AG10803 (cell line): ENCODE measurements at places on chromosomes 6 and 20.

GRCh38 chr6:138724015-138724414 lies 49.6 kb upstream of the CCDC28A start:
- peak; percentile 1 for DNase-seq

DNA sequence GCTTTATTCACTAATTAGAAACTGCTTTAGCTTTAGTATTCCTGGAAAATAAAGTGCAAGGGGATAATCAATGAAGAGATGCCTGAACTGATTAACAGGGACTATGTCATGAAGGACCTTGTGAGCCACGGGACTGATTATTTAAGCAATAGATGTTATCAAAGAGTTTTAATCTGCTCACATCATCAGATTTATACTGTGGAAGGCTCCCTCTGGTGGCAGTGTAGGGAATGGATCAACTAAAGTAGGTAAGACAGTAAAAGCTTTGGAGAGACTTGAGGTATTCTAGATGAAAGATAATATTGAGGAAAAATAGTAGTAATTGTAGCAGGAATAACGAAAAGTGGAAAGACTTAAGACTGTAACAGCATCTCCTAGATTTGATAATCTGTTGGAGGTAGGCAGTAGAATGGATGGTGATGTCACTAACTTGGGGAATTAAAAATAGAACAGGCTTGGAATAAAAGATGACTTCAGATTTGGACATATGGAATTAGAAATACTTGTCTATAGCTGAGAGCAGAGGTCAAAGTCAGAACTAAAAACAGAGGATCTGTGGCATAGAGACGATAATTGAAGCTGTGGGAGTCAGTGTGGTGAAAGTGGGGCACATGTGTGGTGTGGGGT lies 80.3 kb upstream of the HTR1E start:
- DNase-seq = peak; percentile 36

DNA sequence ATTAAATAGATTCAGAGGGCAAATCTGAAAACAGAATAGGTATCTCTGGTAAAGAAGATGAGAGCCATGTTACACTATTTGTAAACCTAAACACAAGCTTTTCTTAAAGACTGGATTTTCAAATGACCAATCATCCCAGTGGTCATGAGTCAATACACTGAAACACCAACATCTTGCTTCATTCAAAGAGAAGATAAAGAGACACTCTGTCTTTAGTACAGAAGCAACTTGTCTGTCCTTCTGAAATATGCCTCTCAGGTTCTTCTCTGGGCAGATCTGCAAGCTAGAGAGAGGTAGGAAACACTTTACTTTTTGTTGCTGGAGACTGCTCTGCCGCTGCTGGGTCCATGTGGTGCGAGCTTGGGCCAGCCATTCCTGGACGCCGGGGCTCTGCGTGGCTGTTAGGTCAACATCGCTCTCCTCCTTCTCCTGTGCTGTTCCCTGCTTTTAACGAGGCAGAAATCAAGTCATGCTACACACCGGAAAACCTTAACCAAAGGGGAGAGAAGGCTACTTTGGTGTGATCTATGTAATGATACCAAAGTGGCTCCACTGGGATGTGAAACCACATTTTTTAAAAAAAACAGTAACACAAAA lies 368.2 kb downstream of the SYNE1 start:
- peak; percentile 35 for DNase-seq

DNA sequence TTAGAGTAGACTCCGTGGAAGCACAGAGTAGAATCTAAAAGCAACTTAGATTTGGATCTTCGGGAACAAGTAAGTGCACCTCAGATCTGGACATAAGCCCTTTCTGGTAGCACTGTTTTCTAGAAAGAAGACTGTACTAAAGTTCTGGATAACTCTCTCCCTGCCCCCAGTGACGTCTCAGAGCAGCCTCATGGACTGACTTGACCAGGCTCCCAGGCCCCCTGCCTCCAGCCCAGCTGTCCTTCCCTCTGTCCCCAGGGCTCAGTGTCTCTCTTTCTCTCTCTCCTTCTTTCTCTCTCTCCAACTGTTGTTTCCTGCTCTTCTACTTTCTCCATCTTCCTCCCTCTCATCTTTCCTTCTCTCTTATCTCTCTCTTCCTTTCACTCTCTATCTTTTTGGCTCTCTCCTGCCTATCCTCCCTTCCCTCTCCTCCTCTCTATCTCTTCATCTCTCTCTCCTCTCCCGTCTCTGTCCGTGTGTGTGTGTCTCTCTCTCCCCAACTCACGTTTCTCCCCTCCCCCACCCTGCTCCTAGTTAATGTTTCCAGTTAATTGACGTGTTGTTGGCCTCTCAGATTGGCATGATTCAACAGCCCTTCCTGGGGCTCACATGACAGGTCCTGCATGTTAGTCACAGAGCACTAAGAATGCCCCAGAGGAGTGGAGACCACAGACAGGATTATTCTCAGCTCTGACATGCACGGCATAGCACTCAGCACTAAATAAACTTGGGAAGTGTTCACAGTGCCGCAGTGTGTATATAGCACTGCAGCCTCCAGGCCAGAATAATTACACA lies 180.4 kb upstream of the FOXQ1 start:
- peak; percentile 92 for DNase-seq

GRCh38 chr6:35402856-35403191 lies 49.3 kb upstream of the FANCE start:
- DNase-seq = no peak

DNA sequence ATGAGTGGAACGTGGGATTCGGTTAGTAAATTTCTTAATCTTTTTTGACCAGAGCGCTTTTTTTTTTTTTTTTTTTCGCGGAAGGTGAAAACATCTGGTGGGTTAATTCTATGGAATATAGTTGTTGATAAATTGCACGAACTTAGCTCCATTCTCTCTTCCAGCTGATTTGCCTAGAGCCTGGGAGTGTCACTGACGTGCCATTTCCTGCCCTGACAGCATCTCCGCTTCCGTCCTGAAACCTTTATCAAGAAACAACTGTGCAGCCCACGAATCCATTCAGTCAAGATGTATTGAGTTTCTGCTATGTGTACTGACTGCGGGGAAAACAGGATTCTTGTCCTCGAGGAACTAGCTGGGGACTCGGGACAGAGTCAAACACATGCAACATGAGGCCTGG lies 59.5 kb upstream of the TGM3 start:
- no peak for DNase-seq

- DNase-seq = peak; percentile 86
These were observed 55.0 kb upstream of the KCNK16 start for GRCh38 chr6:39377539-39377950.

DNA sequence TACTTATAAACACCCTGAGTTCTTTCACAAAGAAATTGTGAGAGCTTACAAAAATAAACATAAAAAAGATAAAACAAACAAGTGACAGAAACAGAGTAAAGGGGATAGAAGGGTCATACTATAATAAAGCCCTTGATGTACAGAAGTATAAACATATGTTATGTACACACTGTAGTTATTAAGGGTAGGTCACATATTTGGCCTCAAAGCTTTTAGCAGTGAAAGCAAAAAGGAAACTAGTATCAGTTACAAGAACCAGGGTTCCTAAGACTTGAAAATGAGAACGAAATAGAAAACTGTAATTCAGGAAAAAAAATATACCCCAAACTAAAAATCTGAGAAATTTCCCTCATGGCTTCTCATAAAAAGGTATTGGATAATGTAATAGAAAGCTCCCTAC lies 380.6 kb downstream of the HDGFL1 start:
- DNase-seq = no peak

- no peak for DNase-seq
These were observed 21.6 kb downstream of the DLL1 start for GRCh38 chr6:170269151-170269845.

DNA sequence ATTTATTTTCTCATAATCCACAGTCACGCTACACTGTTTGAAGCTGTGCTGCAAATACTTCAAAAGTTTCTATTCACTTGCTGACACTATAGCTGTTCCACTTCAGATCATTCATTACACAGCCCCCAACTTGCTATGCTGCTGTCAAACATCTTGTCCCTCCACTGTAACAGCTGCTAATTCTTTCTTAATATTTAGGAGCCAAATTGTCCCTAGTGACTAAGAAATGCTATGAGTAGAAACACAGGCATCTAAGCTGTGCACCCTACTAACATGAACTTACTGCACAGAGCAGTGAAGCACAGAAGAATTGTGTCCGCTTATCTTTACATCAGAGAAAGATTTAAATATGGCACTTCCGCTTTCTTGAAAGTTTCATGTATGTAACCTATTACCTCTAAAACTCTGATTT lies 91.3 kb downstream of the PDE10A start:
- DNase-seq = no peak

DNA sequence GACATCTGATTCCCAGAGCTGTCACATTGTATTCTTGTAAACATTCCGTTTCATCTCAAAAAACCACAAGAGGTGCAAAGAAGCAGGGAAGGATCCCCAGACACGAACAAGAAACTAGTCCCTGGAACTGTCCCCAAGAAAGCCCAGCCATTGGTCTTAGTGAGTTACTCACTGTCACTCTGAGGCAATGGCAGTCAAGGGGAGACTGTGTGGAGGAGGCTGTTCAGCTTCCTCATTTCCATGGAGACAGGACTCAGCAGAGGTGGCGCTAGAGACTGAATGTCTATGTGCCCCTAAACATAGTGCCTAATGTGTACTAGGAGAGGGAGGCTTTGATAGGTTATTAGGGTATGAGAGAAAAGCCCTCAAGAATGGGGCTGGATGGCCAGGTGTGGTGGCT lies 11.1 kb downstream of the ULBP1 start:
- DNase-seq = no peak

DNA sequence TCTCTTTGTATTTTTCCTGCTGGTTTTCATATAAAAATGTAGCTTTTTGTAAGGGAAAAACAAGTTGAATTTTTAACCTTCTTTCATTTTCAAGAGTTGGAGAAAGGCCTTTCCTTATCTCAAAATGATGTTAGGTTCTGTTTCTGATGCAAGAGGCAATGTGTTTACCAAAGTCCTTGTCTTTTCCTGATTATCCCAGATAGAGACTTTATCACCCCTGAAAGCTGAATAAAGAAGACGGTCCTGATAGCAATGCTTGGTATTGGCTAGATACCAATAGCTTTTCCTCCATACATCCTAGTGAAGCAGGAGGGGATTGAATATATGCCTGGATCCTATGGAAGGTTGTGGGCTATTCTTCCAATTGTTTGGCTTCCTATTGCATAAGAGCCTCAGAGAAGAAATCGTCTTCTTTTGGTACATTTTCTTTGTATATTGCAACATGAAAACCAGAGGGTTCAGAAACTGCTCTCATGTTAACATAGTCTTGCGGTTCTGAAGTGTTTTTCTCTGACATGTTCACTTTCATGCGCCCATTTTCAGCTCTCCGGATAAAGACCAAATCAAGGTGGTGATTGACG lies 5.5 kb downstream of the PNLDC1 start:
- DNase-seq = no peak

DNA sequence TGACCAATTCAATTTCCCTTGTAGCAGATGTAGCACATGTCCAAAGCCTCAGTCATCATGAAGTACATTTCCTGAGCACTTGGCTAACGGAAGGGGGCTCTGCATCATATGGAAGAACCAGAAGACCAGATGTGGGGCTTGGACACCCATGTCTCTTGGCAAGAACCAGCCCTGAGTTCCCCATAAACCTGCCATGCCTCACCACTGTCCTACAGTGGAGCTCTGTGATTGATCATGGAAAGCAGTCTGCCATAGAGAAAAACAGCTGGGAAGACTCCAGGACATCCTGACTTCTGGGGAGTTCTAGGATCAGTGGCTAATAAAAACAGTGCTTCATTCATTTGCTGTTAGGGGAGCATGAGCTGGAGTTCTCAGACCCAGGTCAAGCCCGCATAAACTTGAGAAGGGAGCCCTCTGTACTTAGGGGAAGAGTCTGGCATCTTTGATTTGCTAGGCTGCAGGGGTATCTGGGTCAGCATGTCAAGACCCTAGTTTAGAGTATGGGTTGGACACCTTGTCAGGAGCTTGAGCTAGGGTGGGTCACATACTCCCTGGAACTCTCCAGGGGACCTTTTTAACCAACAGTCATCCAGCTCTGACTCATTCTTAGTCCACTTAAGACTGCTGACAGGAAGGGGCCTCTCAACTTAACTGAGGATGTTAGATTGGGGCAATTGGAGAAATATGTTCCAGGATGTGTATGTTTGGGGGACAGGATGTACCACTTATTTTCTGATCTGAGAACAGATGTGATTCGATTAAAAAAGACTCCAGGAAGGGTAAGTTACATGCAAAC lies 26.3 kb upstream of the TRAM2 start:
- DNase-seq = peak; percentile 76

DNA sequence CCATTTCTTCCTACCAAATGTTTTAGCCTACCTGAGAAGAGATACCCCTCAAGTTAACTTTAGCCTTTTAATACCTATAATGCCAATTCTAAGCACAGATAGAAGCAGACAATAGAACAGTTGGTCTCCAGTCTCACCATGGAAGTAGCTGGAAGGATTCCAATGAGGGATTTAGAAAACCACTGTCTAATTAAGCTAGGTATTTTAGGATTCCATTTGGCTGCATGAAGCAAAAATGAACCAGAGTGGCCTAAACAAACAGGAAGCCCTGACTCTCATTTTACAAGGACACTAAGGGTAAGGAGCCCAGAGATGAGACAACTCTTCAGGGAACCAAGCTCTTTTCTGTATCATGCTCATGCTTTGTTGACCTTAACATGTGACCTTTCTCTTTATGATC lies 199.2 kb downstream of the ALDH8A1 start:
- peak; percentile 81 for DNase-seq

- DNase-seq = peak; percentile 42
These were observed at the start of gene ITPR3 for GRCh38 chr6:33620856-33621710. ITPR3 (plus strand) TSS chr6:33621322; CDS start chr6:33621603, 281 bp downstream.

DNA sequence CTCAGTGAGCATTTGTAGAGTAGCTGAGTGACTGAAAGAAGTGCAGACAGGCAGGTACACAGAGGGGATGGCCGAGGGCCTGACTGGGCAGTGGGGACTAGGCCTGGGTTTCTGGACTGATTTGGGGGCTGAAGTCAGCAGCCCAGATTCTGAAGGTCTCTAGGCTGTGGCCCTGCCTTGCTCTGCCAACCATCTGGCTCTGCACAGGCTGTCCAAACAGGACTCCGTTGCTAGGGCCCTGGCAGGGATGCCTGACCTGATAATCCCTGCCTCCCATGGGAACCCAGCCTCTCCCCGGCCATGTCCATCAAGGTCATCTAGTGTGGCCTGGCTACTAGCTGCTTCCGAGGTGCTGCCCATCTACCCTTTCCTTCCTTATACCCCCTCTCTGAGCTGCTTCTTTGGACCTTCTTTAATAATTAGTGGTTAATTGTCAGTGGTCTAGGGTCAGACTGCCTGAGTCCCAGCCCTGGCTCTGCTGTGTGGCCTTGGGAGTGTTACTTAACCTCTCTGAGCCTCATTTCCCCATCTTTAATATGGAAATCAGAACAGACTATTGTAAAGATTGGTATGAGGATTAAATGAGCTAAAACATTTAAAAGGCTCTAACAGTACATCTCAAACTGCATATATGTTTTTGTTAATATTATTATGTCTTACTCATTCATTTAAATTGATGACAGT lies 137.9 kb downstream of the VEGFA start:
- no peak for DNase-seq

- DNase-seq = peak; percentile 66
These were observed 39.2 kb upstream of the PIM1 start for GRCh38 chr6:37130704-37131103.

GRCh38 chr6:122069932-122070331 lies 329.5 kb upstream of the HSF2 start:
- DNase-seq = no peak

GRCh38 chr6:30998785-30999184 lies 11.5 kb upstream of the MUC22 start:
- DNase-seq = no peak

- no peak for DNase-seq
These were observed 36.3 kb upstream of the GATA5 start for GRCh38 chr20:62511915-62512610.

GRCh38 chr6:89244241-89244985 lies 27.3 kb upstream of the GABRR1 start:
- no peak for DNase-seq

- no peak for DNase-seq
These were observed 256.6 kb downstream of the DLL1 start for GRCh38 chr6:170034294-170034693.
